Tibial artery (tissue), 4 donors: ENCODE measurements at places on chromosomes 13 and 19.

DNA sequence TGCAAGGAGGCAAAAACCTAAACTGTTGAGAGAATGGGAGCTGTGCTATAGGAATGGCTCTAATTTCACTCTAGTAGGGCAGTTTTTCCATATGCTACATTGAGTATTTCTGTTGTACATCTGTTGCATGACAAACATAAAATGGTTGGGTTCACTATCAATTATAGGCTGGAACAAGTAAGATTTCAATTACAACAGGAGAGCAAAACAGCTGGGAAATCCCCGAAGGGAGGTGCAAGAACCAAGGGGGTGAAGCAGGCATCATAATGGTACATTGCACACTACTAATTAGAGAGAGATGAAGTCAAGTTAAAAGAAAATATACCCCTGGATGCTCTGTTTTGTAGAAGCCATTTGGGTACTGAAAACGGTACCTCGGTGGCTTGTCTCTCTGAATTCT, 389.5 kb downstream of the PCDH9 start:
- no peak for DNase-seq

- no peak for DNase-seq
Measured at GRCh38 chr19:53904909-53905308, 4.2 kb upstream of the CACNG7 start.

GRCh38 chr13:26621731-26622401, 64.4 kb downstream of the WASF3 start:
- DNase-seq = no peak

DNA sequence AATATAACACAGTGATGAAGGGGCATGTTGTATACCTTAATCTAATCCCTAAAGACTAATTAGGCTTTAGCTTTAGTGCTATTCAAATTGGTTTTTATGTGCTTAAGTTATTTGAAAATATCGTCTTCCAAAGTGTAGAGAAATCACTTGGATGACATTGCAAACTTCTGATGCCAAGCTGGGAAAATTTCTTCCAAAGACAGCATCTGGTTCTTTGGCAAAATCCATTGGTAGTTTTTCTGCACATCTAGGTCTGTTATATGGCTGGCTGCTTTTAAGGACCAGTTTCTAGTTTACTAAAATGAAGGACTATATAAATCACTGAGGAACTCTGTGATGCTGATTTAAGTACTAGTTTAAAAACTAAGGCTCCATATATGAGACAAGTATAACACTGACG, 2362.3 kb downstream of the PCDH9 start:
- DNase-seq = no peak

- DNase-seq = no peak
Measured at GRCh38 chr19:6065685-6066374, 44.5 kb downstream of the RFX2 start.

- DNase-seq = no peak
Measured at GRCh38 chr13:89982407-89983095, 1364.9 kb upstream of the MIR17HG start.

- no peak for DNase-seq
Measured at GRCh38 chr19:41801792-41802211, 5.4 kb downstream of the CEACAM3 start.

- DNase-seq = no peak
Measured at GRCh38 chr19:45100846-45101252, 7.9 kb downstream of the PPP1R37 start.

DNA sequence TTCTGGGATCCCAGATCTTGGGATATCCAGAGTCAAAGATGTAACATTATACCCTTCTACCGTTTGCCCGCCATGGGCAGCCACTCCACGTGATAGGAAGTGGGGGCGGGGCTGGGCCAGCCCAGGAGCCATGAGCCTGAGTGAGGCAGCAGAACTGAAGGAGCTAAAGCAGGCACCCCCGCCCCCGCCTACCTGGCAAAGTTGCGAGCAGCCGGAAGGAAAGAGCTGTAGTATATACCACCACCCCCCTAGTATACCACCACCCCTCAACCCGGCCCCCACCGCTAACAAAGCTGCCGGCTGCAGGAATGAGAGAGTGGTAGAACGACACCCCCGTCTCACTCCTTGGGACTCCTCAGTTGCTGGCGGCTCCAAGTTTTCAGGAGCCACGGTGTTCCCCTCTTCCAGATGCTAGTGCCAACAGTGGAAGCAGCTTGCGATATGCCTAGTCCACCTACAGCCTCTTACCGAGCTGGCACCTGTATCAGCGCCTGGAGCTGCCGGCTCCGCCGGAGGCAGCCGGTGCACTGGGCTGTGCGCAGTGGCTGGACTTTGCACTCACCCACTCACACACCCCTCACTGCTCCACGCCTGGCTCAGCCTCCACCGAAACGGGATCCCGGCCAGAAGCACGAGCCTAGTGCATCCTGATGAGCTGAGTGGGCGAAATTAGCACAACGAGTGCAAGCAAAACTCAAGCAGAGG, 230.7 kb upstream of the PRR20A start:
- DNase-seq = no peak

DNA sequence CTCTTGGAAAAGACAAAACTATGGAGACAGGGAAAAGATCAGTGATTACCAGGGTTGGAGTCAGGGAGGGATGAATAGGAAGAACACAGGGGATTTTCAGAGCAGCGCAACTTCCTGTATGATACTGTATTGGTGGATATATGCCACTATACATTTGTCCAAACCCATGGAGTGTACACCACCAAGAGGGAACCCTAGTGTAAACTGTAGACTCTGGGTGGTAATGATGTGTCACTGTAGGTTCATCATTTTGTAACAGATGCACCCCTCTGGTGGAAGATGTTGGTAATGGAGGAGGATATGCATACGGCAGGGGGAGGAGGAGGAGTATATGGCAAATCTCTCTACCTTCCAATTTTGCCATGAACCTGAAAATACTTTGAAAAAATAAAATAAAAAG, 68.1 kb downstream of the UFM1 start:
- DNase-seq = no peak

DNA sequence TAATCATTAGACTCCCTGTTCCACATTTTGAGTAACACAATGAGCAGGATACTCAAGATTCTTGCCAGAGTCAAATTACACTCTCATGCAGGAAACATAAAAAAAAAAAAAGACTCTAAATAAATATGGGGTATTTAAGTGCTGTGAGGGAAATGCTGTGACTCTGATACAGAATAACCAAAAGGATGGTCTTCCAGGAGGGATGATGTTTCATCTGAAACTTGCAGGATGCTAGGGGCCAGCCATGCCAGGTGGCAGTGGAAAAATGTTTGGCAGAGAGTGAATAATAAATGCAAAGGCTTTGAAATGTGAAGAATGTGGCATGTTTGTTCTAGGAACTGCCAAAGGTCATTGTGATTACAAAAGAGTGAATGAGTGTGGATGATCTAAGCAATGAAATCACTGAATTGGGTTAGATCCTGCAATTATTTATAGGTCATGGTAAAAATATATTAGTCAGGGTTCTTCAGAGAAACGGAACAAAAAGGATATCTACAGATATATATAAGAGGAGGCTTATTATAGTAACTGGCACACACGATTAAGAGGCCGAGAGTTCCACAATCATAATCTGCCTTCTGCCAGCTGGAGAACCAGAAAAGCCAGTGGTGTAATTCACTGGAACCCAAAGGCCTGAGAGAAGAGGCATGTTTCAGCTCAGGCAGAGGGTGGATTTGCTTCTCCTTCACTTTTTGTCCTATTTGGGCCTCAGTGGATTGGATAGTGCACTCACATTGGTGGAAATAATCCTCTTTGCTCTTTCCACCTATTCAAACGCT, 1832.8 kb upstream of the MIR17HG start:
- DNase-seq = no peak

DNA sequence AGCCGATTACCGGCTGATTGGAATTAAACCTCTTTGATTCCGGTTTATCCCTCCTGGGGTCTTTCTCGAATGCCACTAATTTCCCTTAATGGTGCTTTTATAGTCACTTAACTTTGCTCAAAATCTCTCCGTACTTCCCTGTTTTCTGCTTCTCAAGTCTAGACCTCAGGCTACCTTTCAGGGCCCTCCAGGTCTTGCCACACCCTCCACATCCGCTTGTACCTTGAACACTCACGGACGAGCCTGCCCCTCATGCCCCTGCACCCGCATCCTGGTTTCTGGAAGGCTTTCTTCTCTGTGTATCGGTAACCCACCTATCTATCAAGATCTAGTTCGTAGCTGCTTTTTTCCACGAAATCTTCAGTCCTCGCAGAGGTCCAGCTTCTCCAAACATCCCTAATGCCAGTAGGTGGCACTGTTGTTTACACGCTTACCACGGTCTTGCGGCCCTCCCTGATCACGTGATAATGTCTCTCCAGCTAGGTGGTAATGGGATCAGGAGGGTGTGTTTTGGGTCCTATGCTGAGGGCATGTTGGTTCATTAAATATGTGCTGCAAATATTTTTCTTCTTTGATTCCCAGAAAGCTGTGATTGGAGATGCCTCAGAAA, 13.8 kb downstream of the ATP12A start:
- peak; percentile 44 for DNase-seq

GRCh38 chr19:50522881-50523280, 9.2 kb upstream of the ASPDH start:
- DNase-seq = no peak

DNA sequence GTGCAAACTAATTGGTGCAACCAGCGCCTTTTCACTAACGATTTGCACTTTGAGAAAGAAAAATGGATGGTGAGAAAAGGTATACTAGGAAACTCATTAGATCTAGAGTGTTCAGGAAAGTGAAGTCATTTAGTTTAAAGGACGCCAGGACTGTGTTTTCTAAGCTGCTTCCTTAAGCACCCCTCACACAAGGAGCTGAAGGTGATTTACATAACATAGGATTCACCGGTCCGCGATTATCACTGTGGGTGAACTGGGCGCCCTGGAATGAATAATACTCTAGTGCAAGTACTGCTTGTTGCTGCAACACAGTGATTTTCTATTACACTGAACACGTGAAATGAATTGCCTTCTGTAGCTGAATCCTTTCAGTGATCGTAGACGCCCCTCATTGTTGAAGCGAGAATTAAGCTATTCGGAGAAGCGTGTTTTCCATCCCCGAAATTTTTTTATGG, 2.6 kb upstream of the MAB21L1 start:
- DNase-seq = no peak

DNA sequence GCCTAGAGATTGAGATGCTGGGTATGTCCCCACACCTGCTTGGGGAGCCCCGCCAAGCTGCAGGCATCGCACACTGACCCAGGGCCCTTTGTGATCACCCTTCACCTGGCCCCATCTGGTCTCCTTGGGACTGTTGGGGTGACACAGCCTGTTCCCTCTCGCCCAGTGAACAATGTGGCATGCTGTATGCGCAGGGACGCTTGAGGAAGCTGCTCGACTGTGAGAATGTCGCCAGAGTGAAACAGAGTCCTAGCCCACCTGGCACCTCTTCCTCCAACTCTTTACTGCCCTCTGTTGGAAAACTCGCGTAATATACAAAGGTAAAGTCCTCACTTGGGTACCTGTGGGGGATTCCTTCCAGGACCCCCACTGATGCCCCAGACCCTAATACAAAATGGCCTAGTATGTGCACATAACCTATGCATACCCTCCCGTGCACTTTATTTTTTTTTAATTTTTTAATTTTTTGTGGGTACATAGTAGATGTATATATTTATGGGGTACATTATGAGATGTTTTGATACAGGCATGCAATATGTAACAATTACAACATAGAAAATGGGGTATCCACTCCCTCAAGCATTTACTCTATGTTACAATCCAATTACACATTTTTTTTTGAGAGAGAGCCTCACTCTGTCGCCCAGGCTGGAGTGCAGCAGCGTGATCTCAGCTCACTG, 9.0 kb downstream of the BLOC1S3 start:
- no peak for DNase-seq

DNA sequence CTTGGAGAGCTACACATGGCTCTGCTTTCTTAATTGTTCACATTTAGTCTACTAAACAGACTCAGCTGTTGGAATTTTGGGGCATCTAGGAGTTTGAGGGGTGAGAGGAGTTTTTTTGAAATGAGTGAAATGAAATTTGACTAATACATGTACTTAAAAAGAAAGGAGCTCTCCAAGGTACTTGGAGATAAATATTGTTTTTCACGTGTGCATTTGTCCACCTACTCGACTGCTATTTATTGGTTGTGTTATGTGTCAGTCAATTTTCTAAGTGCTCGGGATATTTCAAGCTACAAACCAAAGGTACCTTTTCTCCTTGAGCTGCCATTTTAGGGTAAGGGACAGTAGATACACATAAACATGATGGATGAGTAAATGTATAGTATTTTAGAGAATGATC, 697.0 kb downstream of the LIG4 start:
- no peak for DNase-seq

DNA sequence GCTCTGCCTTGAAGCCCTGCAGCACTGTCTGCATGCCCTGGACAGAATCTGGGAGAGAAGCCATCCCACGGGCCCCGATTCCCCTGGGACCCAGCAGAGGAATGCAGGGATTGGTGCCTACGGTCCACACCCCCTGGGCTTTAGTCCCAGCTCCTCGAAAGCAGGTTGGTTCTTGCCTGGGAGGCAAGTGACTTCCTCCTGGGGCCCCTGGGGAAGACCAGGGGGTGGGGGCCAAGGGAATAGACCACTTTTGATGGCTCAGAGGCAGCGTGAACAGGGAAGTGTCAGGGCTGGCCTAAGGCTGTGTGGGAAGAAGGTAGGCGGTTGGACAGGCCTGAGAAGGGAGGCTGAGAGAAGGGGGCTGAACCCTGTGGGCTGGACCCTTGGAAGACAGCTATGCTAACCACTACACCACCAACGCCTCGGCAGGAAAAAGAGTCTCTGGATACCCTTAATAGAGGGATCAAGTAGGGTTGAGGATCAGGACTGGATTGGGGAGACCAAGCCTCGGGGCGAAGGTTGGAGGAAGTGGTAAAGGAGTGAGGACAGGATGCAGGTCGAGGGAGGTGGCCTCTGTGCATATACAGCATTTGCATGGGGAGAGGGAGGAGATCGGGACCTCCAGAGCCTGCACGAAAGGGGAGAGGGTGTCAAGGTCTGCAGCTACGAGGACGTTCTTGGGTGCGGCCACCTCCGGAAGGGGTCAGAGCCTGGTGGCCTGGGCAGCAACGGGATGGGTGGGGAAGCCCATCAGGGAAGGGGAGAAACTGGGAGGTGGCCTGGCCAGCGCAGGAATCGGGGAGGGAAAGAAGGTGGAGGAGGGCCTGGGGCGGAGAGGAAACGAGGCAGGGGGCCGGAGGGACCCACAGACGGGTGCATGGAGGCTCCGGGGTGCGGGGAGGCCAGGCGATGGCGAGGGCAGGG, 709 bp downstream of the DPP9 start:
- peak; percentile 56 for DNase-seq

DNA sequence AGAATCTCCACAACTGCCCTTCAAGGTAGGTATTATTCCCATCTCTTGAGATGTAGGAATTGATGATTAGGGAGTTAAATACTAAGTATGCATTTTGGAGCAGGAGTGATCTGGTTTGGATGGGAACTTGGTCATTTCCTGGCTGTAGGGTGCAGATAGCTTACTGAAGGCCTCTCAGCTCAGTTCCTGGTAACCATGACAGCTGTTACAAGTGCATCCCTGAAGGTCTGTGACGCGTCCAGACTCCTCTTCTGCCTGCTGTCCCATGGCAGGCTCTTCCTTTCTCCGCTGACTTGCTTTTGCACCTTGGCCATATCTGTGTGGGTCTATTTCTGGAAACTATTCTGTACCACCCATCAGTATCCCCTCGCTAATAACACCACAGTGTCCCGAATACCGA, 387.8 kb downstream of the ZNF536 start:
- no peak for DNase-seq

- DNase-seq = no peak
Measured at GRCh38 chr13:26219726-26220125, 2.4 kb downstream of the RNF6 start.
